ENCODE measurements at places on chromosomes 3 and 15. TPM values are rescaled to one million over a fixed set of nuclear protein-coding genes. Genes with fewer than 3 reads are reported as not detected.

VEPH1 gene
- total RNA-seq: 17.2 TPM

ADAMTS7 gene
- 13.6 TPM for total RNA-seq

TJP1 gene
- total RNA-seq: 67.3 TPM

RHOV gene
- total RNA-seq: 0.16 TPM

C3orf33 gene
- total RNA-seq: 2.4 TPM

PLCD1 gene
- total RNA-seq: 33.4 TPM

TGM5 gene
- not detected for total RNA-seq

COL8A1 gene
- total RNA-seq: 726 TPM

GOLGA6L22 gene
- not detected for total RNA-seq

HTR3E gene
- not detected for total RNA-seq

GOLGA8J gene
- total RNA-seq: not detected

AADACL2 gene
- total RNA-seq: not detected

CSTA gene
- 3.7 TPM for total RNA-seq

CNTN6 gene
- total RNA-seq: 1.3 TPM

PDZRN3 gene
- total RNA-seq: 108 TPM

GCNT3 gene
- not detected for total RNA-seq

CLRN1 gene
- total RNA-seq: 0.32 TPM

ZNF770 gene
- 37.0 TPM for total RNA-seq

SH2D7 gene
- total RNA-seq: not detected

FYCO1 gene
- 26.8 TPM for total RNA-seq

SYNM gene
- total RNA-seq: 7.2 TPM

DUOXA2 gene
- not detected for total RNA-seq

LOXL1 gene
- total RNA-seq: 342 TPM

ZIC1 gene
- total RNA-seq: 125 TPM

DZIP1L gene
- total RNA-seq: 47.5 TPM

CCDC32 gene
- 21.3 TPM for total RNA-seq

NLGN1 gene
- 10.9 TPM for total RNA-seq

TMEM212 gene
- total RNA-seq: not detected

SLC28A2 gene
- not detected for total RNA-seq

PTX3 gene
- total RNA-seq: 515 TPM

BRPF1 gene
- total RNA-seq: 25.6 TPM

AZI2 gene
- total RNA-seq: 87.9 TPM

SPRED1 gene
- total RNA-seq: 106 TPM

PIF1 gene
- 8.4 TPM for total RNA-seq

LARP6 gene
- total RNA-seq: 56.6 TPM

QTRT2 gene
- 12.0 TPM for total RNA-seq

C2CD4A gene
- not detected for total RNA-seq

FOXL2 gene
- total RNA-seq: 8.3 TPM

KNG1 gene
- total RNA-seq: not detected

UBL7 gene
- 49.2 TPM for total RNA-seq

TTC14 gene
- 33.6 TPM for total RNA-seq

CCDC13 gene
- total RNA-seq: 0.16 TPM

CCNDBP1 gene
- total RNA-seq: 81.2 TPM

POTEB3 gene
- total RNA-seq: not detected
